NCI-H2107 (cell line): ENCODE measurements at places on chromosomes 3 and 15.

GRCh38 chr3:4271834-4272233 lies 31.3 kb upstream of the SETMAR start:
- DNase-seq = no peak

- no peak for DNase-seq
Observed at GRCh38 chr3:132283440-132283839, 33.8 kb upstream of the ACP3 start.

- no peak for DNase-seq
Observed at GRCh38 chr3:178003756-178004155, 532.5 kb upstream of the KCNMB2 start.

- no peak for DNase-seq
Observed at GRCh38 chr15:93250950-93251349, 161.9 kb upstream of the RGMA start.

GRCh38 chr3:175374705-175375104 lies 515.6 kb downstream of the NAALADL2 start:
- no peak for DNase-seq

- no peak for DNase-seq
Observed at GRCh38 chr3:99413504-99413903, 224.9 kb upstream of the COL8A1 start.

- DNase-seq = no peak
Observed at GRCh38 chr3:63470745-63471144, 181.7 kb upstream of the SNTN start.

DNA sequence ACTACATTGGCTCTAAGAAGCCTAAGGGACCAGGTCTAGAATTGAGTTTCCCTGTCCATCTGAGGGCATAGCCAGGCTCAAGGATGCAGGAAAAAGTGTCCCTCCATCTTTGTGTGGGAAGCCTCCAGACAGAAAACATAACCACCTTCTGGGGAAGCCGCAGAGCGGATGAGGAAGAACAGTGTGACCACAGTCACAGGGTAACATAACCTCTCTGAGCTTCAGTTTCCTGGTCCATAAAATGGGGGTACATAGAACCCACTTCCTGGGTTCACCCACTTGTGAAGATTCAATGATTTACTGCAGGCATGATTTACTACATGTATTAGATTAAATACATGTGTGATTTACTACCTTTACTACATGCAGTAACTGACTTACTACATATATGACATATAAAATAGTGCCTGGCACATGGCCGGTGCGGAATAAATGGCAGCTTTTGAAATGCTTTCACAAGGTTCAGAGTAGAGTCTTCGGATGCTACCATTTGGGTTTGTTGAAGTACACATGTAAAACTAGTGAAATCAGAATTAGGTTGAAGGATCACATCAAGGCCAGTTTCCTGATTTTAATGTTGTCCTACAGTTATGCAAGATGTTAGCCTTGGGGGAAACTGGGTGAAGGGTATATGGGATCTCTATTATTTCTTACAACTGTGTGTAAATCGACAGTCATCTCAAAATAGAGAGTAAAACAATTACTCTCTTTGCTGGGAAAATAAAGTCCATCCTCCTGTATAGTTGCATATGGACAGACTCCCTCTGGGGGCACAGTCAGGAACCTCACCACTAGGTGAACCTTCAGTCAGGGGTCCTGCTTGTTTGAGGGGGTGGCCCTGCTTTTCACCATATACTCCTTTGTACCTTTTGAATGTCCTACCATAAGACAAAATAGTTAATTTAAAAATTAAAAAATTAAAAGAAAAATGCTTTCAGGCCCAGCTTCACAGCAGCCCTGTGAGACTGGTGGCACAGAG lies 86.0 kb downstream of the SEMA5B start:
- no peak for DNase-seq

- DNase-seq = peak; percentile 54
Observed at GRCh38 chr3:115239717-115240116, 92.6 kb upstream of the ZBTB20 start.

DNA sequence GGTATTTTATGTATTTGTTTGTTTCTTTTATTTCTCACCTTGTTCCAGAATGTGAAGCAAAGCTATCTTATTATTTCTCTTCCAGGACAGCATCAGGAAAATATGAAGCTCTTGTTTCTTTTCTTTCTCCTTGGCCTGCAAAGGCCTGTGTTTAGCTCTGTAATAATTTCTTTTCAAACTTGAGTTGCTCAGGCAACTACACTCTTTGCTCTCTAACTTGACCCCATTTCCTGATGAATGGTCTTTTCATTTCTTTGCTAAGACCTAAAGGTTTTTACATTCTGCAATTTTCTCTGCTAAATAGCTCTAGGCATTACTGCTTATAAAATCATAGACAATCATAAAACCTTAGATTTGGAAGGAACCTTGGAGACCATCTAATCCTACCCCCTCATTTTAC lies 26.2 kb upstream of the ZNF770 start:
- DNase-seq = no peak

DNA sequence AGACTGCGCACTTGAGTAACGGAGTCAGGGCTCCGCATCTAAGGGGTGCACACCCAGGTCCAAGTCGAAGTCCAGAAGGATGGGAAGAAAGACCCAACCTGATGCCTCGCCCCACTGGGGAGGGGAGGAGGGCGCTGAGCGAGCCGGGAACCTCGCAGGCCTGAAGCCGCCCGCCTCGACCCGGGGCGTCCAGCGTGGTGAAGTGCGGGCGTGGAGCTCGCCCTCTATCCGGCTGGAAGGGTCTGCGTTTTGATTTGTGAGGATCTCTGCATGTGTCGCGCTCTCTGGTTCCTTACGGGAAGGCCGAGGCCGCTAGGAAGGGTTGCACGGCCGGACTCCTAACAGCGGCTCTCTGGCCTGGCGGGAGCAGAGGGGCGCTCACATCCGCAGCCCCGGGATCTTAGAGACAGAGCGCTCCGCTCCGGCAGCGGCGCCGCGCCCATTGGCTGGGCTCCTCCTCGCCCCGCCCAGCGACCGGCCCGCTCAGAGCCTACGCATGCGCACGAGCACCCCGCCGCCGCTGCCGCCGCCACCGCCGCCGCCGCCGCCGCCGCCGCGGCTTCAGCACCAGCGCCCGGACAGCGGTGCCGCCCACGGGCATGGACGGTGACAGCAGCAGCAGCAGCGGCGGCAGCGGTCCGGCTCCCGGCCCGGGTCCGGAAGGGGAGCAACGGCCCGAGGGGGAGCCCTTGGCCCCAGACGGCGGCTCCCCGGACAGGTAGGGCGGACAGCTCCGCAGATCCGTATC lies at the start of gene DISP2:
DISP2 (plus strand) TSS at position 497 of the 748 bp plus-strand sequence; CDS start at position 600, 103 bp downstream.
- DNase-seq = peak; percentile 28

DNA sequence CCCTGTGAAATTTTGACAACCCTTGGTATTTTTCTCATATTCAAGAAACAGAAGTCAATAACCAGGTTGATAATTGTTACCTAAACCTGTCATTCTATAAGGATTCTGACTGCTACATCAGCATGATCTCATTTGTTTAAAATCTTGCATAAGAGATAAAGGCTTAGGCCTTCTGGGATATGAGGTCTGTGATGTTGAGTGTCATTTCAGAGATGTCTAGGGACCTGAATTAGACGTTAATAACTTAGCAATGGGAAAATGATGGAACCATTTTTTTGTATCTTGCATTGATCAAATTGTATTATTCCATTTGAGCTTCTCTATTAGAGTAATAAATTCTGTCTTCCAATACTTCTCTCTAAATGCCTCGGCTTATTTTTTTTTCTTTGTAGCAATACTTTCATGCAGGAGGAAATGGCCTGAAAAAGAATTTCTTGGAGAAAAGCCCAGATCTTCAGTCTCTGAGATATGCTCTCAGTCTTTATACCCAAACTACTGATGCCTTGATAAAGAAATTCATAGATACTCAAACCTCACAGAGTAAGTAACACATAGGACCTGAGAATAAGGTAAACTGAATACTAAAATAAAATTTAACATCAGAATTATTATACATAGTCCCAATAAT lies 589.3 kb downstream of the UNC13C start:
- DNase-seq = no peak

- DNase-seq = no peak
Observed at GRCh38 chr3:5260992-5261501, 73.5 kb downstream of the EDEM1 start.

DNA sequence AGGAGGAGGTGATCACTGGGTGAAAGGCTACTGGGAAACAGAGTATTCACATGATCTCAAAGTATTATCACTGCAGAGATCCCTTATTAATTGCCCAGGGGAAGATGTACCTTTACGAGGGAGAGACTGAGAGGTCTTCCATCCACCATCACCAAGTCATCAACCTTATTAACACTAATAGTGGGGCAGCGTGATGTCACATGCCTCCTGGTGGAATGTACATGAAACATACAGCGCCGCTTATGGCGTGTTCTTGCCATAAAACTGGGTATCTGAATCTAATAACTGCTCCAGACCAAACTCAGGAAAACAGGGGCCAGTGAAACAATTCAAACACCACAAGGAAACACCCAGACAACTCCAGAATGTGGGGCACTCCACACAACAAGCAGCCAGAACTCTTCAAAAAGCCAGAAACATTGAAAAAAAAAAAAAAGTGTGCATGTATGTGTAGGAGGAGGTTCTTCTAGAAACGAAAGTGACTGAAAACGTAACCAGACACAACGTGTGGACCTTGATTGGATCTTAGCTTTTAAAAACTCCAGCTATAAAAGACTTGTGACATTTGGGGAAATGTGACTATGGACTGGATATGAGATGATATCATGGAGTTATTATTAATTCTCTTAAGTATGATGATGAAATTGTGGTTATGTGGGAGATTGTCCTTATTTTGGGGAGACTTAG lies 4.6 kb downstream of the STIMATE start:
- no peak for DNase-seq

- no peak for DNase-seq
Observed at GRCh38 chr15:48393645-48394506, 62.6 kb downstream of the DUT start.

DNA sequence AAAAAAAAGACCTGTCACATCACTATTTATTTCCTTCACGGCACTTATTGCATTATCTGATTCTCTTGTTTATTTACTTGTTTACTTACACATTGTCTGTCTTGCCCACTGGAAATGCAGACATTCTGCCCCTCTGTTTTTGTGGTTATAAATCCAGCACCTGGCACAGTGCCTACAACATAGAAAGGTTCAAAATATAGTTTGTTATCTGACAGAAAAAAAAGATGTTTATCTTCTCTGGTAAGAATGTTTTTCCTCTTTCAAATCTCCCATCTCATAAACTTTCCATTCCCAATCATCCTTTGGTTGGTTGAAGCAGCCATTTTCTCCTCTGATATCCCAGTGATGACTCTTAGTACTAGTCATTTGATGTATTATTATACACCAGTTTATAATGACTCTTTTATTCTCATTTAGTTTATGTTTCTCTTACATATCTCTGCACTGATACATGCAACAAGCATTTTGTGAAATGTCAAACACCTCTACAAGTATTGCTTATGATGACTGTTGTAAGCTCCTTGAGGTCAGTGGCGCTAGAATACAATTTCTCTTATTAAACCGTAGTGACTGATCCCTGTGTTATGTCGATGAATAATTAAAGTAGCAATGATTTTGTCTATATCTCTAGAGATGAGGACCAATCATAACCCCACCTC lies 398.4 kb upstream of the TBL1XR1 start:
- DNase-seq = no peak

DNA sequence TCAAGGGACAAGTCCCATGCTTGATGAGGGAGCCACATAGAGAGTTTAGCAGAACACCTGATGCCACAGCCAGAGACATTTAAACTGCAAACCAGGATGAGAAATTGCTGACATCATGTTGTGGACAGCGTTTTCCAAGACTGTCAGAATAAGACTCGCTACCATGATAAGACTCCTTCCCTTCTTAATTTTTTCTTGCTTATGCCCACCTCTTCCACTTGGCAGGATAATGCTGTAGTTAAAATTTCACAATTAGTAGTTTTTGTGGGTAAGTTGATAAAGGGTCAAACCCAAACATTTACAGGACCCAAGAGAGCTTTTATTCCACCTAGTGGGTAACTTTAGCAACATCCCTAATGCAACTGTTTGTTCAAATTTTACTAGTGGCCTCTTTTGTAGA lies 3.0 kb upstream of the PIAS1 start:
- no peak for DNase-seq

DNA sequence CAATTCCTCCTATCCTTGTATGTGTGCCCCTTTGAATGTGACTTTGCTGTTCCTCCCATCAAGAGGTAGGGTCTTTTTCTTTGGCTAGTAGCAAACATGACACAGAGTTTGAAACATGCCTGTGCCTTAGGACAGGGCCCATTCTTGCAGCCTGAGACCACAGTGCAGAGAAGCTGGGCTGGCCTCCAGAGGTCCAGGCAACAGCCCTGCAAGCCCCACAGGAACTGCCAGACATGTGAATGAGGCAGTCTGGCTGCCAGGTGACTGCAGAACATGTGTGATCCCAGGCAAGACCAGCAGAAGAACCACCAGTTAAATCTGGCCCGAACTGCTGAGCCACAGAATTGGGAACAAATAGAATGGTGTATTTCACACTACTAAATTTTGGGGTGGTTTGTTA lies 1.2 kb upstream of the HGD start:
- no peak for DNase-seq

GRCh38 chr3:36512555-36512954 lies 132.3 kb downstream of the STAC start:
- no peak for DNase-seq

GRCh38 chr15:61038910-61039309 lies 190.2 kb downstream of the RORA start:
- no peak for DNase-seq

- DNase-seq = no peak
Observed at GRCh38 chr3:53495520-53496391, 1.3 kb downstream of the CACNA1D start.

DNA sequence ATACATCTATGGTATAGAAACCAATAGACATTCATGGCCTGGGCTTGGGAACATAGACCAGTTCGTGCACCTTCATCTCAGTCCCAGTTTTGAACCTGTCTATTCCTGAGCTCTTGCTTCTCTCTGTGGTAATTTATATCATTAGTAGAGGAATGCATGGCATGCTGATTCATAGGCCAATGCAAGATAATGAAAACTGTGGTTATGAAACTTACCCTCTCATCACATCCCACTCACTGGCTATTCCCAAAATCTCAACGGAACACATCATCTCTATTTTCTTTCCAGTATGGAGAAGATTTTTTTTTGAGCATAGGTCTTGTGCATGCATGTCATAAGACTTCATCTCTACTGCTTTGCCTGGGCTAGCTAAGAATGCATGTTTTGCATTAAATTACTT lies 18.7 kb upstream of the P2RY12 start:
- DNase-seq = no peak

DNA sequence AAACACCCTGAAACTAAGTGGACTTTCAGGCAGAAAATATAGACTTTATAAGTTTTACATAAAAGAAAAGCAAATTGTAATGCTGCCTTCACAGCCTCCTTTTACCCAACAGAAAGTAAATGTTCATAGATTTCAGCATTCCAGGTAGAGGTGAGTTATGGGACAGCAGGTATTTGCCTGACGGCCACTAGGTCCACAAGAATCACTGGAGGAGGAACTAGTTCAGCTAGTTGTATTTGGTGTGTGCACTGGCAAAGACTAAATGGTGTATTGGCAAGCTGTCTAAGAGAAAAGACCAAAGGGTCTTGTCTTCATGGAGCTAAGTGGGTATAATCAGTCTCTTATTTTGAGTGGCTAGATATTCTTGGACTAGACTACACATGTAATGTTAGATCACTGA lies 34.2 kb downstream of the ZNF654 start:
- no peak for DNase-seq
